ENCODE measurements at places on chromosomes 13 and 19. TPM values are rescaled to one million over a fixed set of nuclear protein-coding genes. Genes with fewer than 3 reads are reported as not detected.

GRCh38 chr19:14517446-14517839 lies 754 bp downstream of the DNAJB1 start:
- no peak for DNase-seq

- DNase-seq = peak; percentile 18
Observed at GRCh38 chr13:57857945-57858344, 226.4 kb downstream of the PCDH17 start.

DNA sequence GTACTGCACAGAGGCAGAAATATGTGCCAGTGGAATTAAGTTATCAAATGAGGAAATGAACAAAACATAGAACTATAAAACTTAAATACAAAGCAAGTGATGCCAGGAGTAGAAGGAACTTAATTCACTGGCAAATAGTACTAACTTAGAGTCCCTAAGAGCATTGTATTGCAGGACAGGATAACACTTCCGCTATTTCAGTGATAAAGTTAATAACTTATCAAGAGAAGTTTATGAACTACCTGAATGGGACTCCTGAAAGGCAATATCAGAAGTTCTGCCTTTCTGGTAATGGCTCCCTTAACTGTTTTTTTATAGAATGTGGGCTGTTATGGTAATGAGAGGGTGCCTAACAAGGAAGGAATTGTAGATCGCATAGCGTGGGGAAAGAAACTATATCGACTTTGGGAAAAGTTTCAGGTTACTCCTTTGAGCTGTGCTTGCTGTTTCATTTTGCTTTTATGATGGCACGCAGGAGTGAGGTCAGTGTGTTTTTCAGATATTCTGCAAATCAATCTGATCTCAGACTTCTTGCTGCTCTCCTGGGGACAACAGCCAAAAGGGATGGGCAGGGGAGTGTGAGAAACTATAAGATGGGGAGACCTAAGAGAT lies 95.3 kb upstream of the MLNR start:
- peak; percentile 55 for DNase-seq

GRCh38 chr13:45941261-45941660 lies 89.7 kb upstream of the SIAH3 start:
- DNase-seq = peak; percentile 8

- no peak for DNase-seq
Observed at GRCh38 chr13:75103976-75104375, 378.0 kb downstream of the TBC1D4 start.

- no peak for DNase-seq
Observed at GRCh38 chr19:8209462-8210378, 550 bp downstream of the CERS4 start.

DNA sequence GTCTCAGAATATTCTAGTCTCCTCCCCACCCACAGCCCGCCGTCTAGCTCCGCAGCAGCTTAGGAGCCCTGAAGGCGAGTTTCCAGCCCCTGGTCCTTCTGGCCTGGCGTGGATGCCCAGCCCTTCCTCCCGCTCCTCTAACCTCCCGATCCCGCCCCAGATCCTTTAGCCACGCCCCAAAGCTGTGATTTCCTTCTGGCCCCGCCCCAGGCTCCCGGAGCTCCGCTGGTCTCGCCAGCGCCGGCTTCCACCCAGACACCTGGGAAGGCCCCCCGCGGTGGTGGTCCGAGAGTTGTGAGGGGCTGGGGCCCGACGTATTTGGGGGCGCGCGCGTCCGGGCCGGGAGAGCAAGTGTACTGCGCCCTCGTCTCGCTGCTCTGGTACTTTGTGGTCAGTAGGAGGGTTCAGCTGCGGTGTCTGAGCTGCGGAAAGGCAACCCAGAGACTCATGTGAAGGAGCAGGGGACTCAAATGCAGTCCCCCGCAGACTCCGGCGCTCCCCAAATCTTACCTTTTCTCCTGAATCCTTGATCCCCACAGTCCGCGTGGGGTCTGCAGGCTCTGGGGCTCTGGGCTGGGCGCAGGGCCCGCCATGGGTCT lies at the start of gene CGB7:
Gene CGB7 (minus strand): TSS at position 114 of the 599 bp plus-strand sequence. CDS start 2,374 bp downstream, outside the sequence.
- no peak for DNase-seq

- DNase-seq = no peak
Observed at GRCh38 chr13:104632736-104633135, 1566.5 kb upstream of the SLC10A2 start.

DNA sequence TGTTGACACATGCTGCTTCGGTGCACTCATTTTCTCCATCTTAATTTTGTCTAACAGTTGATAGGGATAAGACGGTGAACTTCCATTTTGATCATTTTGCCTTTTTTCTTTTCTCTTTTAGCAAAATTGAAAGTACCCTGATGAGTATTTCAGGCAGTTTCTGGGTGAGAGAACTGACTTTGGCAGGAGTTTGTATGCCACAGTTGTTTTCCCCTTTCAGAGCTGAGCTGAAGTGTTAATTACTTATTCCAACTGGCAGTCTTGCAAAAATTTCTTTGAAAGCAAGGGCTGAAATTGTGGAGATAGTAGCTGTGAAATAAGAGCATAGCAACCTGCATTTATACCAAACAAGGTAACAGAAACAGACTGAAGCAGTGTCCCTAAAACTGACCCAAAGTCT lies 180.2 kb downstream of the SLITRK5 start:
- no peak for DNase-seq

DNA sequence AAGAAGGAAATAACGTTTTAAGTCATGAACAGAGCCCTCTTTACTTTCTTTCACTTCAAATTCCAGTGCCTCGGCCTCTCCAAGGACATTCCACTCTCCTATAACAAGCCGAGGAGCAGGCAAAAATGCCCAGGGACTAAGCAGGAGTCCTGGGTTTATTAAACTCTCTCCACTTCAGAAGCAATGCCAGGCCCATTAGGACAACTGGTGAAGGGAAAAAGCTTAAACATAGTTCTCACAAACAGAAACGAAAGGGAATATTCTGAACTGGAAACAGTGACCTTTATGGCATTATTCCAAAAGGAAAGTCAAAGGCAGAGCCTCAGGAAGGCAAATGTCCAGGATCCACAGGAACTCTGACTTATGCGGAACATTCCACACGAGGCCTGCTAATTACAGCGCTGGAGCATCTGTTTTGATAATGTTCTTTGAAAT lies 30.9 kb upstream of the MED4 start:
- peak; percentile 13 for DNase-seq

- peak; percentile 64 for DNase-seq
Observed at GRCh38 chr19:41541990-41542584, 33.9 kb upstream of the CEACAM21 start.

The C19orf73 gene
- total RNA-seq = 1.1 TPM

The RASL11A gene
- total RNA-seq = 0.27 TPM

The ARHGEF18 gene
- total RNA-seq = 19.9 TPM

The NOTCH3 gene
- total RNA-seq = 1.4 TPM
